ENCODE measurements at places on chromosomes 1 and 21.

GRCh38 chr1:110565565-110565964, 40.6 kb downstream of the KCNA2 start:
- no peak for DNase-seq

DNA sequence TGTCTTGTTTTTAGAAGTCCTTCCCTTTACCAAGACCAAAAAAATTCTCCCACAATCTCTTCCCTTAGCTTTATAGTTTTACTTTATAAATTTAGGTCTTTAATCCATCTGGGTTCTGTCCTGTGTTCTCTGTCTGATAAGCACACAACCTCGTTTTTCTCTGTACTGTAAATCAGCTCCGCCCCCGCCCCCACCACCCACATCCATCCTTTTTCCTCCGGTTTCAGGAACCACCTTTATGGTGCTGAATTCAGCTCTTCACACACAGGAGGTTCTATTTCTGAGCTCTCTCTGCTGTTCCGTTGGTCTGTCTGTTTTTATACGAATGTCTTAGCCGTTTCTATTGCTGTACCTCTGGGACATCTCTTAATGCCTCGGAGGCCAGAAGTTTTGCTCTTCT, 44.5 kb downstream of the ACTL8 start:
- DNase-seq = no peak

GRCh38 chr1:25104932-25105561, 127.3 kb downstream of the SYF2 start:
- no peak for DNase-seq

DNA sequence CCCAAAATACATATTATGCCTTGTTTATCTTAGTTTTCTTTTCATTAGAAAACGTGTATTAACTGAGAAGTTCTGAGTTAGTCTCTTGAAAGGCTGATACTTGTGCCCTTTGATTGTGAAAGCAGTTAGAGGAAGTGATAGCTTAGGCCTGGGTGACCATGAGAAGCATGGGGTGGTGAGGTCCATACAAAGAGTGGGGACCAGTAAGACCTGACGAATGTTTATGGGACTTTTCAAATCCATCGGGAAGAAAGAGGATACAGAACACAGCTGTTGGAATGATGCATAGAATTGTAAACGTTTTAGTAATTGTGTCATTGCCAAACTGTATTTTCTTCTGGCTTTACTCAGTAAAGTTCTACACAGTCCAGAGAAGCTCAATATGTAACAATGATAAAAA, 259.8 kb downstream of the LMO4 start:
- no peak for DNase-seq

GRCh38 chr1:243525085-243525487, 269.2 kb downstream of the SDCCAG8 start:
- DNase-seq = no peak

GRCh38 chr1:196160066-196160795, 448.0 kb downstream of the KCNT2 start:
- no peak for DNase-seq

DNA sequence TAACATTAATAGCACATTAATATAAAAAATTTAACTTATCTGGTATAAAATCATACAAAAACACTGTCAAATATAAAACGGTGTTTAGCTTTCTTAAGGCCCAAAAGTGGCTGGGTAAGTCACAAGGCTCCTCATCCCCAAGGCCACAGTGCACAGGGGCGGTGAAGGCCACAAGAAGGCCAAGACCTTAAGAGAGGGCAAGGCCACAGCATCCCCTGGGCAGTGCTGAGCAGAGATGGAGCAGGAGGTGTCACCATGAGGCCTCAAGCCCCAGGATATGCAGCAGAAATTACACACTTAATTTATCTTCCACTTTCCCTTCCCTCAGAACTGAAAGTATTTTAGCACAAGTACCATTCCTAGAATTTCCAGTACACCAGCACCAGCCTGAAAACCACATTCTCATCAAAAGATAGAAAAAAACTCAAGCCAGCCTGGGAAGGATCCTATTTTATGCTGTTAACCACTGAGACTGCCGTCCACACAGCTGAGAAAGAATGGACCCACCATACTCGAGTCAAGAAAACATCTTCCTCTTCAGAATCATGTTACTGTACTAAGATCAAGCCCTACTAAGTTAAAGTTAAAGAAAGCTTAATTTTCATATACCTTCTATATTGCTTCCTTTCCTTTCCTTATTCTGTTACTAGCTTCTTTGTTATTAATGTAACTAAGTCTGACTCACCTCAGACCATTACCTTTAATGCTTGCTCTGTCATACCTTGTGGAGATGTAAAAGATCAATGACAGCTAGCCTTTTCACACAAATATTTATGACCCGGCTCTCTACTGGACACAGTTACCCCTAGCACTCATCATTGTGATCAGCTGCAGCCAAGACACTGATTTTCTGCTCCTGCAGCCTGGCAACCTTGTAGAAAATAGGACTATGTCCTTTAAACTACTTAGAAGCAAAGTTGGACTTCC, 26.4 kb upstream of the FMO1 start:
- DNase-seq = no peak

GRCh38 chr1:7050751-7051665, 265.8 kb downstream of the CAMTA1 start:
- DNase-seq = no peak

GRCh38 chr1:153899509-153899908, 23.3 kb downstream of the GATAD2B start:
- DNase-seq = no peak

DNA sequence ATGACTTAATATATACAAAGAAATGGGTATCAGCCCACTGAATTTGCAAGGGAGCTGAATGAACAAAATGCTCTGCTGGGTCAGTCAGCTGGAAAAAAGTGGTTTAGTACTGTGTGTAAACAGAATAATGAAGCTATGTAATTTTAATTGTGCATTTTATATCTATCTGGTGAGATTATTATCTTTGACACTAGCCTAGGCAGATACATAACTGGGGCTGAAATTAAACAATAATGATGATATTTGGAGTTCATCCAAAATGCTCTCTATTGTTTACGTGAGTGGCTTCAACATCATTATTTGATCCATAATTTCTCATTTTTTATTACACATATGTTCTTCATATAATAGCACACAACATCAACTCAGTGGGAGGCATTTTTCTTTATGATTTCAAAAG, 208.5 kb upstream of the SNX7 start:
- no peak for DNase-seq

- DNase-seq = no peak
These were observed 266.7 kb upstream of the GREM2 start for GRCh38 chr1:240878631-240879030.

DNA sequence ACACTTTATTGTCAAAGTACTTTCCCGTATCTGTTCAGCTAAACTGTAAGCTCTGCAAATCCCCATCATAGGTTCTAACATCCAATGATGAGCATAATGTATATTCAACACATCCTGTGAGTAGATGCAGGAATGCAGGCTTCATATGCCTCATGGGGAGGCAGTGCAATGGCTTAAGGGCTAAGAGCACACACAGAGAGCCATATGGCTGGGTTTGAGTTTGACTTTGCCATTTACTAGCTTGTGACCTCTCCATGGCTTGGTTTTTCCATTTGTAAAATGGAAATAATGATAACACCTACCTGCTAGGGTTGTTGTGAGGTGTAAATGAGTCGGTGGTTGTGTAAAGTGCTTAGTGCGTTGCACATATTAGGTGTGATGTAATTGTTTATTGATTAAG, 13.4 kb downstream of the RCSD1 start:
- DNase-seq = no peak

GRCh38 chr1:74513411-74514300, 1.2 kb upstream of the LRRC53 start:
- no peak for DNase-seq

DNA sequence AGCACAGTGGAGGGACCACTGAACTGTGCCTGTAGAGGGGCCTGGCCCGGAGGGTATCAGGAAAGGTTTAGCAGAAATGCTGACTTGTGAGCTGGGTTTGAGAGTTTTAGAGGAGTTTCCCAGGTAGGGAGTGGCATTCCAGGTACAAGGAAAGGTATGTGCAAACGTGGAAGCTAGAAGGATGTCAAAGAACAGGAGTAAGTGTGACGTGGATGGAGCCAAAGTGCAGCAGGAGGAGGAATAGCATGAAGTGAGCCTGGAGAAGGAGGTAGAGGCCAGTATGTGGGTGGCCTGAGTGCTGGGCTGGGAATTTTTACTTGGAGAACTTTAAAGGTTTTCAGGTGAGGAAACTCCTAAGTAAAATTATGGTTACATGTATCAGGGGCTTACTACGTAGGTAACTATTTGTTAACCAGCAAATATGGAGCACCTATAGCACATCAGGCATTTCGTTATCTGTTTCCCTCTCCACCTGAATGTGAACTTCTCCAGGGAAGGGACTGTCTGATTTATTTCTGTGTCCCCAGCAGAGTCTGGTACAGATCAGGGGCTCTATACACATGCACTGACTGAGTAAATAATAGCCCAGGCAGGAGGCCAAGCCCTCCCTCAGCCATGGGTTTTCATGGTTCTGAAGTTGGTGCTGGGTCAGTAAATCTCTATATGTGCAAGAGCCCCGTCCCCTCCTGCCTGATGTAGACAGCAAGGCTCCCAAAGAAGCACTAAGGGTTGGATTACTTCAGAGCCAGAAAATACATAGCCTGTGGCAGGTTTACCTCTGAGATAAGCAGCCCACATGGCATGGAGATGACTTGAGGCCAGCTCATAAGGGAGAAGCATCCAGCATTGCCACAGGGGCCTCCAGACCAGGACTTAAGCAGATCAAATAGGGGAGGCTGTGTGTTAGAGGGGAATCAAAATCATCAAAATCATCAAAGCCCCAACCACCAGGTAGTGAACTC, 43.4 kb downstream of the CDCP2 start:
- no peak for DNase-seq

GRCh38 chr1:11434501-11434900, 44.5 kb upstream of the DISP3 start:
- DNase-seq = no peak

DNA sequence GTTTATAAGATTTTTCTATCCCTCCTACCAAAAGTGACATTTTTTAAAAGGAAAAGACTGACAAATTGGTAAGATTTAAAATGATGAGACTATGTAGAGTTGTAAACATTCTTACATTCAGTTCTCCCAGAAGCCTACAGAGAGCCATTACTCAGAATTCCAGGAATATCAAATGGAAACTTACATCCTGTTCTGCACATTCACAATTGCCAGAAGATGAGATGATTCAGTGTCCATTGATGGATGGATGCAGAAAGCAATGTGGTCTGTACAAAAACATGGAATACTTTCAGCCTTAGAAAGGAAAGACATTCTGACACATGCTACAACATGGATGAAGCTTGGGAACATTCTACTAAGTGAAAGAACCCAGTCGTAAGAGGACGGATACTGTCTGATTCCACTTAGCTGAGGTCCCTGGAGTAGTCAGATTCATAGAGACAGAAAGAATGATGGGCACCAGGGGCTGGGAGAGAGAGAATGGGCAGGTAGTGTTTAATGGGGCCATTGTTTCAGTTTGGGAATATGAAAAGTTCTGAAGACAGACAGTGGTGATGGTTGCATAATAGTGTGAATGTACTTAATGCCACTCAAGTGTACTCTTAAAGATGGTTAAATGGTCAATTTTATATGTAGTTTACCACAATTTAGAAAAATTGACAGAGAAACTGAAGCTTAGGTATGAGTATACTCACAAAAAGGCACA, 16.6 kb downstream of the MX1 start:
- DNase-seq = no peak

- DNase-seq = no peak
These were observed 67.9 kb downstream of the ATP5PO start for GRCh38 chr21:33847588-33848248.

GRCh38 chr1:53837646-53837923, 511 bp downstream of the NDC1 start:
- DNase-seq = no peak

DNA sequence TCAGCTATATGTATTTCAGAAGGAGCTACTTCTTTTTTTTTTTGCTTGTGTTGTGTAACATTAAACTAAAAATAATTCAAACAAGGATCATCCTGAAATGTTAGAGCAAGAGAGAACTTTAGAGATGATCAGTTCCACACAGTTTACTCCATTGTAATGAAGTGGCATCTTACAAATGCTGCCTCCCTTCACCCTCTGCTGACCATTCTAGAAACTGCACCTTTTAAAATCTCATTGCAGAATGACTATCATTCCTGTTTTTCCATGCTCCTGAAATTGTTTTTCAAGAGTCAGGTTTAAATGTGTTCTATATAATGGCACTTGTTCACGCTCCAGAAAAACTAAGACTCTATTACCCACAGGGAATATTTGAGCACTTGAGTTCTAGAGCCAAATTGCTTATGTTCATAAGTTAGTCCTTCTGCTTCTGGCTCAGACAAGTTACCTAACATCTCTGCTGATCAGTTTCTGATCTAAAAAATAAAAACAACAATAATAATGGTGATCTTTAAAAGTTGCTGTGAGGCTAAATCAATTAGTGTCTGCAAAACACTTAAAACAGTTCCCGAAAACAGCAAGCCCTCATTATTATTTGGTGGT, 21.5 kb upstream of the SLC44A5 start:
- DNase-seq = no peak

GRCh38 chr1:45862008-45862407, 58.6 kb downstream of the MAST2 start:
- no peak for DNase-seq

DNA sequence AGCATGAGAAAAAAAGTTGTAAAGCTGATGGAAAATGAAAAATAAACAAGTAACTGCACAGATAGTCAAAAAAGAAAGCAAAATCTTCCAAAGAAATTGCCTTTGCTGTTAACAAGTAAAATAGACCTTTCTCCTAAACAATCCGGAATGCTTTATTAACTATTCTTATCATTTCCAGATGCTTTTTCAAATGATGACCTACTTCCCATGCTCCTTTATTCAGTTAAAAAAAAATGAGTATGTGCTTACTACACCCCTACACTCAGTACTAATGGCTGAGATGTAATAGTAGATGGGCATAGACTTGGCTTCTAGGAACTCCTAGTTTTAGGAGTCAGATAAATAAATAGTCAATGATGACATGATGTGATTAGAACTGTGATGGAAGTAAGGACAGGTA, 108.5 kb downstream of the NIBAN1 start:
- DNase-seq = no peak

GRCh38 chr1:15364740-15365139, 44.9 kb upstream of the EFHD2 start:
- no peak for DNase-seq

- no peak for DNase-seq
These were observed 105.5 kb upstream of the SPAG17 start for GRCh38 chr1:118290571-118290970.

DNA sequence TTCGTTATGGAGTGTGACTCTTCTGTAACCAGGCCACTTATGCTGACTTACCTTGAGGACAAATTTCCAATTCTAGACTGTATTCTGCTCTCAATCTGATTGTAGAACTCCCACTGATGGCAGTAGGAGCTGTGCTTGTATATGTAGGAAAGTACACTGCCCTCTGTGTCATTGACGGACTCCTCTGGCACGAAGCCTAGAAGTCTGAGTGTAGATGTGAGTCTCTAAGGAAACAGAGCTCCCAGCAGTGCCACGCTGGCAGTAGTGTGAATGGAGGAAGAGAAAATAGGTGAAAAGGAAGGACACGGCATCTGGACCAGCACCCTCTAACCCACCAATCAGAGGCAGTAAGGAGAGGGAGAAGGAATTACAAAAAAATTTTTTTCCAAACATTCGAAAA, 130.4 kb upstream of the ADGRL2 start:
- DNase-seq = no peak

GRCh38 chr1:63703701-63704107, 70.1 kb upstream of the ROR1 start:
- DNase-seq = no peak

GRCh38 chr1:75764057-75764655, 21.9 kb upstream of the RABGGTB start:
- DNase-seq = no peak

- DNase-seq = no peak
These were observed 8.8 kb downstream of the ATPAF1 start for GRCh38 chr1:46659307-46659870.

Measured in stimulated activated CD4-positive, alpha-beta T cell treated with anti-CD3 and anti-CD28 coated beads, Interleukin-1b, Interleukin-23, amount 100 ng/mL, for 1 hour (primary cell).